CD4-positive, alpha-beta T cell treated with Interleukin-17A for 1 hour (primary cell): ENCODE measurements at places on chromosomes 7 and 10.

- no peak for DNase-seq
These were observed 17.6 kb downstream of the PRKAG2 start for GRCh38 chr7:151859111-151859947.

DNA sequence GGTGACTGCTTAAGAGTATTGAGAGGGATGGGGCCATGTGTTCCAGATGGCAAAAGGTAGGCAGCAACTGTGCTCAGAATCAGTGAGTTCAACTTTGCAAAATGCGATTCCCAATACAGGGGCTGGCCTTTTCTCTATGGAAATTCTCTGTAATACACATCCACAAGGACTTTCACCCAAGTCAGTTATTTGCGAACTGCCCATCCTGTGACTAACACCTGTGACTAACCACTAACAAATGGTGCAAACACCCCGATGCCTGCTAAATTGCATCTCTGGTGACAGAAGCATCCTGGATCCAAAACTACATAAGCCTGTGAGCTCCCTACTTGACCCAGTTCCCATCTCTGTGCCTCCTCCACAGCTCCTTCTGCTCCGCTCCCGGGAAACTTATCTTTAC lies 9.0 kb upstream of the CUZD1 start:
- no peak for DNase-seq

GRCh38 chr7:90988996-90989765 lies 275.1 kb upstream of the FZD1 start:
- no peak for DNase-seq

- DNase-seq, result no peak
These were observed 76.9 kb downstream of the NRP1 start for GRCh38 chr10:33257439-33258080.

DNA sequence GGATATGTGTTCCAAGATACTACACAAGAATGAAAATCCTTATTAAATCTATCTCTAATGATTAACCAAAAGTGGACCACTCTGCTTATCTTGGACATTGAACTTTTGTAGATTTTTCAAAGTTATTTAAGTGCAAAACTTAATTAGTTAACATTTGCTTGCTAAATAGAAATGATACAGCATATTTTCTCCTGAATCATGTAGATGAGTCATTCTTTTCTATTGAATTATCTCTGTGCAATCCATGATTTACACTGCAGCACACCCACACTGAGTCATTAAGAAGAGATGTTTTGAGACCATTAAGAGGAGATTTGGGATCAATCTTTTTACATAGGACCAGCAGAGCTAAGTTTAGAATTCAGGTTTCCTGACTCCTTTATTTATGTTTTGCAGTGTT lies 6.6 kb upstream of the ABCC2 start:
- DNase-seq, result no peak

- DNase-seq, result no peak
These were observed 11.3 kb upstream of the SLC25A28 start for GRCh38 chr10:99631496-99631895.

DNA sequence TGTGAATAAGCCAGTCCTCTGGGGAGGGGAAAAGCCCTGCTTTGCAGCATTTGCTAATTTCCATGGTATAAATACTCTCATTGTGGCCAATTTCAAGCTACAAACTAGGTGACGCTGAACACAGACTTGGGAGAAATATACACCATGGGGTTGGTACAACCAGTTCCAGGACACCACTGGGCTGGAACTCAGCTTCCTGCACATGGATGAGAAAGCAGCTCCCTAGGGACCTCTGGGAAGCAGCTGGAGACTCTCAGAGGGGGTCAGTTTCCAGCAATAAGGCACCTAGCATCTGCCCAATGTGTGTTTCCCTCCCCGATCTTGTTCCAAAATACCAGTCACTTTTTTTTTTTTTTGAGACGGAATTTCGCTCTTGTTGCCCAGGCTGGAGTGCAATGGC lies 56.8 kb upstream of the WDR11 start:
- no peak for DNase-seq

GRCh38 chr10:101135141-101136006 lies 4.3 kb downstream of the TLX1 start:
- DNase-seq, result no peak

DNA sequence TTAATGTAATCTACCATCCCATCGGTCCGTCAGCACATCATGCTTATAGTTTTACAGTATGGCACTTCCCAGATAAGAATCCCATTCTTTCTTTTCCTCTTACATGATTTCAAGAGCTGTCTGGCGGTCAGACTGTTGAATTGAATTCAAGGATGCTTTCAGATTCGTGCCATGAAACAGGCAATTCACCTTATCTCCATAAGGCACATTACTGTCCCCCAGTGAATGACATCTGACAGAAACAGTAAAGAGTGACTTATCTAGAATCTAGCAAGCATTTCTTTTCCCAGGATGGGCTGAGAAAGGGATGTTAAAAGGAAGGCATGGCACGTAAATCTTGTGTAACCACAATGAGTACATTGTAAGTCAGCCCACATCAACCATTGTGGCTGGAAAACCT lies 61.1 kb upstream of the SEM1 start:
- DNase-seq, result no peak

DNA sequence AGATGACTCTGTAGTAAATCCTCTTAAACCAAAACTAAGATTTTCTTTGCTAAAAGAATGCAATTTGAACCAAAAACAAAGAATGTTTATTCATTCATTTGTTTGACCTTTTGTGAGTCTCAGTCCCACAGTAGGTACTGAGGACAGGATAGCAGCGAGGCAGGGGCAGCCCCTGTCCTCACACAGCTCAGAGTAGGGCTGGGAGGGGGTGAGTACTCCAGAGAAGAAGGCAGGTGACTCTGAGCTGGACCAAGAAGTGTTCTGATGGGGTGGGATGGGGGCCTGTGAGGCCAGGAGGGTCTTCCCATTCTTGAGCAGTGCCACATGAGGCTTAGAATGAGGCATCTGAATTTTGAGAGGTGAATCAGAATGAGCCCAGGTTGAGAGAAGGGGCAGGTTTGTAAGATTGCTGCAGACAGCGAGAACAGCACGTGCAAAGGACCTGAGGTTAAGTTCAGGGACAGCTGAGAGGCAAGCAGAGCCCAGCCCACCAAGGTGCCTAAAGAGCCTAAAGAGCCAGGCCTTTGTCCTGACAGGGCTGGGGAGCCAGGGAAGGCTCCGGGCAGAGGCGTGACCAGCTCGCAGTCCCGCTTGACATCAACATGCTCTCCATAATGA lies 56.9 kb upstream of the CHST15 start:
- DNase-seq, result no peak

DNA sequence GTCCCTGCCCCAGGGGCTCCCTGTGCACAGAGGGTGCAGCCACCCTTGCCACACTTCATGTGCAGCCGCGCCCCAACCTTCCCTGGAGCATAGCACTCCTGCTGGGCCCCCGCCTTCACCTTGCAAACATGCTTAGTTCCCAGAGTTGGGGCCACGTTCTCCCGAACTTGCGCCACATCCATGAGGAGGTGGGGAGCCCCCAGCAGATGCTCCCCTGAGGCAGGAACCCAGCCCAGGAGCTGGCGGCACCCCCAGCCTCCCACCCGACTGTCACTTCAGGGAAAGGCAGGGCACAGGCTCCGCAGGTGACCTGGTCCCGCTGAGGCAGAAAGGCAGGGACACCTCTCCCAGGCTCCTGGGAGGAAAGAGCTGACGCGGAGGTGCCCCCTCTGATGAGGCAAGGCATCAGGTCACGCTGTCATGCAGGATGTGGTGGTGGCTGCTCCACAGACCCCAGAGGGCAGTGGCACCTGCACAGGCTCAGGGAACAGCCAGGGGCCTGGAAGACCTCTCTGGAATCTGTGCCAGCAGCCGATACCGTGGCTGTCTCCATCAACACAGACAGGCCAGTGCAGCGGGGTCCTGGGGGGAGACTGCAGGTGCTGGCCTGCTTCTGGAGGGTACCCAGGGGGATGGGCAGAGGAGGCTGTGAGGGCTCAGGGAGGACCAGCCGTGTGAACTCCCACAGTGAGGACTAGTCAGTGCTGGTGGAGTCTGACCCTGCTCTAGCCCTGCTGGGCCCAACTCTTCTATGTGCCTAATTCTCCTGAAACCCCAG lies 221.3 kb downstream of the MAD1L1 start:
- DNase-seq, result no peak

- DNase-seq, result peak; percentile 16
These were observed 7.4 kb upstream of the NRCAM start for GRCh38 chr7:108463613-108464012.

DNA sequence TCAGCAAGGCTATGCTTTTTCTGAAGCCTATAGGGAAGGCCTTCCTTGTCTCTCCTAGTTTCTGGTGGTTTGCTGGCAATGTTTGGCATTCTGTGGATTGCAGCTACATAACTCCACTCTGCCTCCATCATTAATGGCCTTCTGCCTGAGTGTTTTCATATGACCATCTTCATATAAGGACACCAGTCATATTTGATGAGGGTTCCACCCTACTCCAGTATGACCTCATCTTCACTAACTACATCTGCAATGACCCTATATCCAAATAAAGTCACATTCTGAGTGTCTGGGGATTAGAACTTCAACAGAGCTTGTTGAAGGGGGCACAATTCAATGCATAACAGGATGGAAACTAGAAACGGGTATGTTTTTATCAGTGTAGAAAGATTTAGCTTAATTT lies 22.1 kb downstream of the CAV1 start:
- DNase-seq, result no peak

DNA sequence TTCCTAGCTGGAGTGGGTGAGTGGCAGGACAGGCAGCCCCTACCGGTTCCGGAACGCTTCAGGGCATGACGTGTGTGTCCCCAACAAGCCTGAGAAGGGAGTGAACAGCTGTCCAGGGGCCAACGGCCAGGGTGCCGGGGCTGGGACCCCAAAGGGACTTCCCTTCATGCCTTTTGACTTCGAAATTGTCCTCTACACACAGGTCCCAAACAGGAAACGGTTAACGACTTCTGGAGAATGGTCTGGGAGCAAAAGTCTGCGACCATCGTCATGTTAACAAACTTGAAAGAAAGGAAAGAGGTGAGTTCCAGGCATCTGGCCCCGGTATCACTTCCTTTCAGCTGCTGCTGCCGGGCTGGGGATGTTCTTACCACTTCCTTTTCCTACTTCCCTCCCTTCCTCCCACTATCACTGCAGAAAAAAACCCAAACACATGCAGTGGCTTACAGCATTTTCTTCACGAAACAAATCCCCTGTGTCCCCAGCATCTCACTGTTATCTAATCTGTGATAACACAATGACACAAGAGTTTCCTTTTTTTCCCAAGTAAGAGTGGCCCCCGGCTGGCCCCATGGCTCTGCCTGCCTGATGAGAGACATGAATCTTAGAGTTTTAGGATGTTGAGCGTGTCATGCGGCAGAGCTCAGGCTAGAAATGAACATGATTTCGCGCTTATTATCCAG lies 63.2 kb downstream of the MKI67 start:
- DNase-seq, result peak; percentile 78

DNA sequence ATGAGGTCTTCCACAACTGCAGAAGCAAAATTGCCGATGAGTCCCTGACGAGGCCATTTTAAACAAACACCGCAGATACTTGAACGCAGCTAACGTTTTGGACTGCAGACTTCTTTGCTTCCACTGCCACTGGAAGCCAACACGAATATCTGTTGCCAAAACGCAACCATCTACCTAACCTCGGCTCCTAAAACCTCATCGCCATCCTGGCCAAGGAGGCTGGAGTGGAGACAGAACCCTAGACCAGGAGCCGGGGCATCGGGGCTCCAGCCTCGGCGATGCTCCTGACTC lies 493 bp downstream of the WDR91 start:
- DNase-seq, result no peak

- no peak for DNase-seq
These were observed 227.5 kb upstream of the YAE1 start for GRCh38 chr7:39338716-39339115.

DNA sequence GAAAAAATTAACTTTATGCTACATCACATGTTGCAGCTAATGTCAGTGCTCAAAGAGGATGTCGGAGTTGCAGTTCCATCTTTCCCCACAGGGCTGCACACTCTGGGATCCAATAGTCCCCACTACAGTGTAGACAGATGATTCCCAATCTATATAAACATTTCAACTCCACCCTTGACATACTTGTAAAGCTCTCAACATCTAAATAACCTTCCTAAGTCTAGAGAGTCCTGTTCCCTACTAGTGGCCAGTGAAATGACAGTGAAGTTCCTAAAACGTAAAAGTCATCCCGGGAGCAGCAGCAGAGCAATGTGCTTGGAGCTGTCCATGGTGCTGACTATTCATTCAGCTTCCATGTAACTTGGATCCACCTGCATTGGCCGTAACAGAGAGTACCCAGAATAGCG lies 145.1 kb downstream of the GRM8 start:
- peak; percentile 25 for DNase-seq

DNA sequence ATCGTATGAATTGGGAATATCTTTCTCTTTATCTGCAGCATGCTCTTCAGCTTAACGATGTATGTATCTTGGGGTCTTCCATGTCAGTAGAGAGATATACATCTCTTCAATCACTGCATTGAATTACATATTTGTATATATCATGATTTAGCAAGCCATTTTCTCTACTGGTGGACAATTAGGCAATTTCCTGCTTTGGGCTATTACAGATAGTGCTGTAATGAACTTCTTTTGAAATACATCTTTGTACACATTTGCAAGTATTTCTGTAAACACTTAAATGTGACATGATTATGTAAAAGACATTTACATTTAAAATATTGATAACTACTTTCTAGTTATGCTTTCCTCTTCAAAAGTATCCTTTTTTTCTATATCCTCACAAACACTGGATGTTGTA lies 199.0 kb downstream of the PPP1R9A start:
- no peak for DNase-seq

- no peak for DNase-seq
These were observed 143.0 kb downstream of the RSU1 start for GRCh38 chr10:16674147-16674703.

DNA sequence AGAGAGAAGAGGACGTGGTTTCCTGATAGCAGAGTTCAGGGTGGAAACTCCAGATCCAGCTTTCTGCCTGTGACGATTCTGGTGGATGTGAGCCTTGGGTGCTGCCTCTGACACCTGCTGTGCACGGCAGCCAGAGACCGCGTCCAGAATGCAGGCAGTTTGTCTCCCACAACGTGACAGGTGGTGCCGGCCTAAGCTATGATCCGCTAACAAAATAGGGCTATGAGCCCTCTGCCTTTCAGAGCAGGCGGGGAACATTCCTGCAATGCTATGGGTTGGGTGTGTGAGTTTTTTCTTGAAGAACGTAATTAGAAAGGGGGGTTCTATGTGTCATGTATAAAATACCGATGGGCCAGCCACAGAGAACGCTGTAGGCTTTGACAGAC lies 297.3 kb upstream of the PRKCQ start:
- DNase-seq, result no peak

DNA sequence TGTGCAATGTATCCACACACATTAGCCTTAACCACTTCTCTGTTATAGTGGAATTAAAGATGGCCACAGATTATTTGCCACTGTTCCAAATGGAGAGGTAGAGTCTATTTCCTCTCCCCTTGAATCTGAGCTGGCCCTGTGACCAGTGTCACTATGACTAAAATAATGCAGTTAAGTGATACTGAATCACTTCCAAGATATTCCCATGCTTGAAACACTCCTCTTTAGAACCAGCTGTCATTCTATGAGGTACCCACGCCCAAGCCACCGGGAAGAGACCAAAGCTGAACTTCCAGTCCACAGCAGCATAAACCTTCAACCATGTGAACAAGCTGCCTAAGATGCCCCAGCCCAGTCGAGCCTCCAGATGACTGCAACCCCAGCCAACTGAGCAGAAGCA lies 2.1 kb upstream of the DHX32 start:
- DNase-seq, result no peak

GRCh38 chr7:87548123-87548919 lies 52.4 kb downstream of the ABCB1 start:
- DNase-seq, result no peak

GRCh38 chr10:110556969-110557601 lies 10.4 kb upstream of the SMC3 start:
- DNase-seq, result peak; percentile 76

- no peak for DNase-seq
These were observed 434.5 kb downstream of the CCSER2 start for GRCh38 chr10:84762754-84763394.
